Heart left ventricle (tissue), 16 donors: ENCODE measurements at places on chromosomes 7 and 10.

DNA sequence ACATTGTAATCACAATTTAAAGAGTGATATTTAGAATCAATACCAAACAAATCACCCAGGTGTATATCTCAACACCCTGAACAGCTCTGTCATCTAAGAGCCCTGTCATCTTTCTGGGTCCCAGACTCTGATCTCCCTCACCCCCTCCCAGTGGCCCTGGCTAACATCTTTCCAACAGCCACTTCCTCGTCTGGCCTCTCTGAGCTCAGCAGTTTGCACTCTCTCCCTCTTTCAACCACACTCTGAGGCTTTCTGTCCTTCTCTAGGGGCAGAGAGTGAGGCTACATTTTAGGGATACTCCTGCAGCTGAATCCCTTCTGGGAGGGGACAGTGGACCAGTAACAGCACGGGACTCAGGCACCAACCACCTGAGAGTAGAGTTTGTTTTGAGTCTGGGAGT is 17.1 kb upstream of the PRRT4 start:
- no peak for DNase-seq

DNA sequence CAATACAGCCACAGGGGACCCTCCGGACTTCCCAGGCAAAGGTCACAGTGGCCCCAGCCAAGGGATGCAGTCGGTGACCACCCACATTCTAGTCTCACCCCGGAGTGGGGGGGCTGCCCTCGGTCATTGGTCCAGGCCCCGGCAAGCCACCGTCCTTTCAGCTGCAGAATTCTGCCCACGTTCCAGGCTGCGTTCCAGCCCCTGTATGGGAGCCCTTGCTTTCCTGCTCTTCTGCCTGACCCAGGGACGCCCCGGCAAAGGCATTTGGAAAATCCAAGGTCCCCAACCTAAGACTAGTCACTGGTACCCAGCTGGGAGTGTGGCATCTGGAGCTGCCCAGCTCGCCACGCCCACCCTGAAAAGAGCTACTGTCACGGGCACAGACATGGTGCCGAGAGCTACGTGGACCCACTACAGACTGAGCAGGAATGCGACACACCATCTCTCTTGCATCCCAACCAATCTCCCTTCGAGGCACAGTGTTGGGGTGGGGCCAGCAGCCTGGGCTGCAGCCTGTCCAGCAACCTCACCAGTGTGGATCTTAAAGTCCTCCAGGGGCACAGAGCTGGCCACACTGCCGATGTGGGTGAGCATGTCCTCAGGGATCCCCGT is 18.6 kb downstream of the OGDHL start:
- no peak for DNase-seq

DNA sequence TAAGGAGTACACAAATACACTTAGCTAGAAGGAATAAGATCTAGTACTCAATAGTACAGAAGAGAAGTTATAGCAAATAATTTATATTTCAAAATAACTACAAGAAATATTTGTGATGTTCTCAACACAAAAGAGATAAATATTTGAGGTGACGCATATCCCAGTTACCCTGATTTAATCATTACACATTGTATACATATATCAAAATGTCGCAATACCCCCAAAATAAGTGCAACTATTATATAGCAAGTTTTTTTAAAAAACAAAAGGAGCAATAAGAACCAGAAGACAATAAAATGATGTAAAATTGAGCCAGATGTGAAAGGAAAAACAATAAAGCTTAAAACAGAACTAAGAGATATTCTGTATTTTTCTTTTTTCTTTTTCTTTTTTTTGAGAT is 59.3 kb upstream of the KIAA1217 start:
- DNase-seq, result no peak

DNA sequence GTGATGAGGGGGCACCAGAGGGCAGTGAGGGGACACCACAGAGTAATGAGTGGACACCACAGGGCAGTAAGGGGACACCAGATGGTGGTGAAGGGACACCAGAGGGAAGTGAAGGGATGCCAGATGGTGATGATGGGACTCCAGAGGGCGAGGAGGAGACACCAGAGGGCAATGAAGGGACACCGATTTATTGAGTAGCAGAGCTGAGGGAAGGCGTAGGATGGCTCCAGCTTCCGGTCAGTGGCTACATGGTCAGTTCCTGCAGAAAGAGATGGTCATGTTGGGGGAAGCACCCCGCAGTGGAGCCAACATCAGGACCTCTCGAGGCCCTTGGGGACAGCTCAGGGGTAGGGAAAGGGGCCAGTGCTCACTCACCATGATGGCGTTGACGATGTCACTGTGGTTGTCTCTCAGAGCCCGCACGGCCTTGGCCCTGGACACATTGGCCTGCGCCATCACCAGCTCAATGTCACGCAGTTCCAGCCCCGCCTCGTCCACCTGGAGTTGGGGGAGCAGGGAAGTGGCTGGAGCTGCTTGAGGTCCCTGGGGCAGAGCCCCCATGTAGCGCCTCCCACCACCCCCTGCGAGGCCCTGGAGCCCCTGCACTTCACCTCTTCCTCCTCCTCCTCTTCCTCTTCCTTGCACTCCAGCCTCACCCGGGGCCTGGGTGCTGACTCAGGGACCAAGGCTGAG is 8.4 kb downstream of the NACAD start:
- no peak for DNase-seq

- no peak for DNase-seq
These were observed 68.1 kb upstream of the NANOS1 start for GRCh38 chr10:118961436-118961835.

DNA sequence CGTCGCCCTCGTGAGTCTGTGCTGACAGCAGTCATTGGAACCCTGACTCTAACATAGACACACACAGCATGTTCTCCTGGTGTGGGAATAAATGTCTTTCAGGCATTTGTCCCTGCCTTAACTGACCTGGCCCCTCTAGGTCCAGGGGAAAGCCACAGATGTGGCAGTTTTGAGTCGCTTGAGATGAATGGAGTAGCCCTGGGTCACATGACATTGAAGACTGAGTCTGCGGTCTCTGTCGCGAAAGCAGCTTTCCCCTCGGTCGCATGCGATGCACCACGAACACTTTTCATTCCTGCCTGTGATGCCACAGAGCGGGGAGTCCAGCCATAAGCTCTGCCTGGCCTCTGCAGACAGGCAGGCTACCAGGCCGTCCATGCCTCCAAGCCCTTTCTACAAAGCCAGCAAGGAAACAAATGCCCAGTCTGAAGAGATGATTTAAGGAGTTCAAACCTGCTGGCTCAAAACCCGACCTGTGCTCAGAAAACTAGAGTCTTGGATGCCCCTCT is 172.3 kb downstream of the WDR37 start:
- no peak for DNase-seq

- no peak for DNase-seq
These were observed 45.2 kb upstream of the EXOC4 start for GRCh38 chr7:133207687-133208086.

DNA sequence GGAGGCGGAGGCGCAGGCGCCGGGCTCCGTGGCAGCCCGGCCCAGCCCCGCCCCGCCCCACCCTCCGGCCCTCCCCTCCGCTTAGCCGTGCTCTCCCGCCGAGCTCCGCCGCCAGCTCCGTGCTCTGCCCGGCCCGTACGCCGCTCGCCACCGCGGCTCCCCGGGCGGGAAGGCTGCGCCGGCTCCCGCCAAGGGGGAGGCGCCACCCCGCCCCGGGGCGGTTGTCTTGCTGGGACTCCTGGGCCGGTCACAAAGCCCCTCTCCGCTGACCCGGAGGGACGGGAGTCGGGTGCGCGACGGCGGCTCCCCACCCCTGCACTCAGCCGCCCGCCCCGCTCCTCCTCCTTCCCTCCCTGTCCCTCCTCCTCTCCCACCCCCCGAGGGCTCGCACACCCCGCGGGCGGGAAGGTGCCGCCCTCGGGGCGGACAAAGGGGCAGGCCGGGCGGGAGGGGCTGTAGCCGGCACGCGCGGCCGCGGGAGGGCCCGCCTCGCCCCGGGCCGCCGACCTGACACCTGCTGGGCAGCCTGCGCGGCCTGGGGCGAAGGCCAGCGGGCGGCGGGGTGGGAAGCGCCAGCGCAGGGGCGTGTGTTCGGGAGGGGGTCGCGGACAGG is 11.5 kb upstream of the SP8 start:
- DNase-seq, result peak; percentile 65

GRCh38 chr7:157727964-157728615 is 391.3 kb downstream of the DNAJB6 start:
- no peak for DNase-seq

DNA sequence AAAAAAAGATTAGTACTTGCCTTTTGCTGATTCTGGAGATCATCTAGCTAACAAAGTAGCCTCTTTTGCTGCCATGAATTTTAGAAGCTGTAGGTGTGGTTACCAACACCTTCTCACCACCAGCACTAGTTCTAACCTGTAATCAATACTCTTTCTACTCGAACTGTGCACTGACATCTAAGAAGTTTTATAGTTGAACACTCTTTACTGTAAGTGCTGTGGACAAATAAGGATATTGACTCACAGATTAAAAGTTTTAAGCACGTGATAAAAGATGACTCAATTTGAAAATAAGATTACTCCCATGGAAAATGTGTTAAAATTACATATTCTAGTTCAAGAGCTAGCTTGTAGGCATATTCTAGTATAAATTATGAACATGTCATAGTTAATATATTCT is 89.9 kb downstream of the REEP3 start:
- no peak for DNase-seq

- peak; percentile 77 for DNase-seq
These were observed 27.8 kb downstream of the UNC5B start for GRCh38 chr10:71239946-71240795.

- DNase-seq, result no peak
These were observed 290.8 kb upstream of the PCDH15 start for GRCh38 chr10:55091691-55092328.

GRCh38 chr10:73588656-73589055 is 2.5 kb downstream of the USP54 start:
- no peak for DNase-seq

- no peak for DNase-seq
These were observed 68.0 kb downstream of the SUGCT start for GRCh38 chr7:40202851-40203250.

DNA sequence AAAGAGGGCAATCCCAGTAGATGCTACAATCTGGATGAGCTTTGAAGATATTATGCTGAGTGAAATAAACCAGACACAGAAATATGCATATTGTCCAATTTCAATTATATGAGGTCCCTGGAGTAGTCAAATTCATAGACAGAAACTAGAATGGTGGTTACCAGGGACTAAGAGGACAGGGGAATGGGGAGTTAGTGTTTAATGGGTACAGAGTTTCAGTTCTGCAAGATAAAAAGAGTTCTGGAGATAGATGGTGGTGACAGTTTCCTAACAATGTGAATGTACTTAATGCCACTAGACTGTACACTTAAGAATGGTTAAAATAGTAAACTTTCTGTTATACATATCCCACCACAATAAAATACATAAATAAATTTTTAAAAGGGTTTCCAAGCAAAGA is 236.6 kb downstream of the ELMO1 start:
- no peak for DNase-seq

GRCh38 chr10:8489823-8490222 is 435.3 kb downstream of the GATA3 start:
- no peak for DNase-seq

DNA sequence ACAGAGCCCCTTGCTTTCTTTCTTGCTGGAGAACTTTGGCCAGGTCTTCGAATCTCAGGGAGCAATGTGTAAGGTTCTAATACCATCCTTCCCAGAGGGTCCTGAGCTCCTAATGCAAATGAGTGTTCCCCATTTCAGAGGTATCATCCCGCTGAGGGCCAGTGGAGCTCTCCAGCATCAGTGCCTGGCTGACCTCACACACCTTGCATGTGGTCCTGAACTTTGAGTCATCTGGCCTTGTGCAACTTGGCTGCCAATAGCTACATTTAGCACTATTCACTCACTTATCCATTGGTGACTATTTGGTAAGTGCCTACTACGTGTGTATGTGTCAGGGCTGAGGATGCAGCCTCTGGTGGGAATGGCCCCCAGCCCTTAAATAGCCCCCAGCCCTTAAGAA is 48.4 kb upstream of the HABP2 start:
- DNase-seq, result no peak

GRCh38 chr10:97190450-97190849 is 4.7 kb upstream of the SLIT1 start:
- DNase-seq, result no peak

GRCh38 chr7:133572843-133573242 is 320.0 kb downstream of the EXOC4 start:
- DNase-seq, result no peak

DNA sequence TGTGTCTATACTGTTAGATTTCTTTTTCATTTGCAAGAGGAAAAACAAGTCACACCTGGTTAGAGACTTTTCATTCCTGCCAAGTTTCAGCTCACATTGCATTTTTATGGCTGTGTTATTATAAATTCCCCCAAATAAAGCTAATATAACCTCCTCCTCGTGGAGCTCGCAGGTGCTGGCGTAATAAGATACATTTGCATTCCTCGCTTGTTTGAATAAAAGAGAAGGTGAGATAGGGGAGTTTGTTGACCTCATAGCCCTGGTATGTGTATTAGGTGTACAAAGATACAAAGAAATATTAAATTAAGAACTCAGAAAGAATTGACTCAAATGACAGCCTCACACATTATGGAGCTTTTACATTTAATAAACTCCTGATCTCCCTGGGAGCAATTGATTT is 257.7 kb upstream of the SP8 start:
- DNase-seq, result no peak

DNA sequence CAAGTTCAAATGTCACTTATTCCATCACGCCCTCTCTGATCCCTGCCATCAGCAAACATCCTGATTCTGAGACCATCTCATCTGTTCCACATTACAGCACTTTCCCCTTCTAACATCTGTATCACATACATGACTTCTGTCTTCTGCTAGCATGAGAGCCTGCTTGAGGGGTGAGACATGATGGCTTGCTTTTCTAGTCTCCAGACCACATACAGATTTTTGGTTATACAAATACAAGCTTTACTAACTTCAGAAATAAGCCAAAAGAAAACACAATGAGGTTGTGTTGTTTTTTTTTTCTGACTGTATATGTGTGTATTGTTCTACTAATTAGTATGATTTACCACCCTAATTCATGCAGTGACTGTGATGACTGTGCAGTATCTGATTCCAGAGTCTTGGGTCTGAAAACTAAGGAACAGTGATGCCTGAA is 34.3 kb downstream of the NAPEPLD start:
- no peak for DNase-seq
